AG09309 (cell line): ENCODE measurements at places on chromosomes 4 and X.

DNA sequence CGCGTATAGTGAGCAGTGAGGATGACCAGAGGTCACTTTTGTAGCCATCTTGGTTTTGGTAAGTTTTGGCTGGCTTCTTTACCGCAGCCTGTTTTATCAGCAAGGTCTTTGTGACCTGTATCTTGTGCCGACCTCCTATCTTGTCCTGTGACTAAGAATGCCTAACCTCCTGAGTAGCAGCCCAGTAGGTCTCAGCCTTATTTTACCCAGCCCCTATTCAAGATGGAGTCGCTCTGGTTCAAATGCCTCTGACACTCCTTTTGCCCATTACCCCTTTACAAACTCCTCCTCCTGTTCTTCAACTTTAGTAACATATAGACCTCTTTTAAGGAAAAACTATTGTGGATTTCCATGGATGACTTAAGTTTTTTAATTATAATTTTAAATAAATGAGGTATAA lies 2.6 kb upstream of the INTU start:
- DNase-seq = no peak

DNA sequence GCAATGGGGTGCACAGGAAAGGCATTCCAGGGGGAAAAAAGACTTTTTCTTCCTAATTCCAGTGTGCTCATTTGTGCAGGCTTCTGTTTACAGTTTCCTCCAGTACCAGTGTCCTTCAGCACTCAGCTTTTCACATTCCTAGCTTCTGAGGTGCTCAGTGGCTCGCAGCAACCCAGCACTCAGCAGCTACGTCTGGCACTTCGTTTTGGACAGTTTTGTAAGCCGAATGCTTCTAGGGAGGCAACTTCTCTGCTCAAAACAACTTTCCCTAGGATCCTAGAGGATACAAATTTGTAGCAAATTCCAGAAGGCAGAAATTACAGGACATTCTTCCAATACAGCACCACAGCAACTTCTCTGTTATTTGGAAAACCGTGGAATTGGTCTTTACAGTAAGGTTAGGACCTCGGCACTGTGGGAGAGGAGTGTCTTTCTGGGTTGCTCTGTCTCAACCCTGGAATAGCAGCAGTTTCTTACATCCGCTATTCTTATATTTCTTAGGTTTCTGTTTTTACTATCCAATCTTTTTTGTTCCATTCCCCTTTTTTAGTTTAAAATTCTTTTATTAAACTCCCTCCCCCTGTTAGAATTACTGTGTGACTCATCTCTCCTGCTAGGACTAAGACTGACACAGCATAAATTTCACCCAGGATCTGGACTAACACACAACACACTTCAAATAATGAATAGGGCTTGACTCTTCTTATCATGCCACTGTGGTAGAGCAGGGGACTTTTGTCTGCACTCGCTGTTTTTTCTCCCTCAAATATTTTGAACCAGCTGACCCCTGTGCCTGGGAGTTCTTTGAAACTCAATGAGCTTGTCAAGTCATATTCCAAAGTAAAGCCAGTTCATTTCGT lies 1314.7 kb downstream of the FSTL5 start:
- DNase-seq = no peak

DNA sequence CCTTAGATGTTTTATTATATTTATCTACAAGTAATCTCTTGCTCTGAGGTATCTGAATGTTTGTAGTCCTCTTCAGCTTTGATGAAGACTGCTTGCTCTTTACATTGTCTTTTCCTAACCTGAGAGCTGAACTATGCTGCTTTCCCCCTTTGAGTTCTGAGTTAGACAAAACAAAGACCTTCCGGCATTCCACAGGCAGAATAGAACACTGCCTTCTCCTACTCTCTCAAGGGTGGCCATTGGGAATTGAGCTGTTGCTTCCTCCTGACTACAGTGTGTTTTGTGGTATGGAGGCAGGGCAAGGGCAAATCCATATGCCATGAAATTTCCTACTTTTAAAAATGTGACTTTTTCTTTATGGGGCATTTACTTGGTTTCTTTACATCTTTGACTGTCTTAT lies 841.0 kb downstream of the FAM133A start:
- DNase-seq = no peak

GRCh38 chrX:130716781-130717413 lies 186.1 kb downstream of the ENOX2 start:
- no peak for DNase-seq

DNA sequence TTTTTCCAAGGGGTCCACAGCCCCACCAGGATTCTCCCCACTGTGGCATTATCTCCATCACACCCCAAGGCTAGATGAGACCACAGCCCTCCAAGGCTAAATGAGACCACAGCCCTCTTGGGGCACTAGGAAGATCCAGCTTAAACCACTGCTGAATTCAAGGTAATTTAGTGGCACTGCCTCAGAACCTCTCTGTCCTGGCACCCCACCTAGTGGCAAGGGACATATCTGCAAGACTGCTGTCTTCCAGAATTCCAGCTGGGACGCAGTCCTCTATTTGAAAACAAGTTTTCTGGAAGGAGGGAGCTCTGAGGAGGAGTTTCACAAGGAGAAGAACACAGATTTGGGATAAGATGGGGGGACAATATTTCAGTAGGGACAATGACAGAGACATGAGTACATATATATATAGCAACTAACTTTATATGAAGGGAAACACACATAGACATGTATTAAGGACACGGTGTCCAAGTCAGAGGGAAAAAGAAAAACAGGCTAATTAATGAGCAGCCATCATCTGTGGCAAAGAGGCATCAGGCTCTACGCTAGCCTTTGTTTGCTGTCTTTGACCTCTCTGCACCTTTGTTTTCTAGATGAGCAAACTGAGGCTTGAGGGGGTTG lies 9.3 kb downstream of the CETN2 start:
- DNase-seq = no peak

DNA sequence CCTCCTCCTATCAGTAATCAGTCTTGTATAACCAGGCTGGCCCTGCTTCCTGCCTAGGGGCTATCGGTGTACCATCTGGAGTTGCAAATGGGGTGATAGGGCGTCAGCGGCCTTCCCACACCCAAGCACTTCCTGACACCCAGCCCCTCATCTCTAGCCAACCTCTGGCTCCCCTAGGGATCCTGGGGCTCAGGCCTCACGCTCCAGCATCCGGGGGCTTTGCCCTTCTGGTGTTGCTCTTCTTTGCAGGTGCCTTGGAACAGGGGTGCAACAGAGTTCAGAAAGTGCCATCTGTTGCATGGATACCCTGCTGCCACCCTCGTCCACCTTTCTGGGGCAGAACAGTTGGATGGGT lies 4.1 kb downstream of the IL9R start:
- DNase-seq = no peak

DNA sequence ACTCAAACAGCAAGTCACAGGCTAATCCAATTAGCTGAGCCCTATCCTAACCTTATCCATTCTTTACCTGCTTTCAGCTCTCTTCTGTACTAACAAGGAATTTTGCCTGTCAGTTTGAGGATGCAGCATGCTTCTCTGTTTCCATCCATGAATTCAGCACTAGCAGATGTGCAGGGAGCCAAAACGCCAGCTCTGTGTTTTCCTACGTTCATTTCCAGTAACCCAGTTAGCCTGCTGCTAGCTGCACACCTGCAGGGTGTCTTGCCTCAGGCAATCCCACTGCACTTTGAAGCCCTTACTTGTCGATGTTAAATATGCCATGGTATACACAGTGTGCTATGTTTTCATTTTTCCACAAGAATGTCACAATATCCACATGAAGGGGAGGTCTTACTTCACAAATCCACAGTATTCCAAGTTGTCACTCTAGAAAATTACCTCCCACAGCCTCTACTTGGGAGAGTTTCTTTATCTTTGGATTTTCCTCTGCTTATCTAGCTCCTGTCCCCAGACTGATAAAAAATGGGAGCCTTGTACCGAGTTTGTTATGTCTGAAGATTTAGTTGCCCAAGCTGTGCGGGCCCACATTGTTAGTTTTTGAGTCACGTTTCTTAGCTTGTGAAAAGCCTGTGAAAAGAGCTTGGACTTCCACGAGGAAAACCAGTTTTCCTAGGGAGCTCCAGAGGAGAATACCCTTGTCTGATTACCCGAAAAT lies 127.6 kb upstream of the HHIP start:
- DNase-seq = no peak
